ENCODE measurements at places on chromosomes 3 and 15.

- no peak for DNase-seq
Measured at GRCh38 chr3:127365163-127365798, 77.4 kb upstream of the PRR20G start.

DNA sequence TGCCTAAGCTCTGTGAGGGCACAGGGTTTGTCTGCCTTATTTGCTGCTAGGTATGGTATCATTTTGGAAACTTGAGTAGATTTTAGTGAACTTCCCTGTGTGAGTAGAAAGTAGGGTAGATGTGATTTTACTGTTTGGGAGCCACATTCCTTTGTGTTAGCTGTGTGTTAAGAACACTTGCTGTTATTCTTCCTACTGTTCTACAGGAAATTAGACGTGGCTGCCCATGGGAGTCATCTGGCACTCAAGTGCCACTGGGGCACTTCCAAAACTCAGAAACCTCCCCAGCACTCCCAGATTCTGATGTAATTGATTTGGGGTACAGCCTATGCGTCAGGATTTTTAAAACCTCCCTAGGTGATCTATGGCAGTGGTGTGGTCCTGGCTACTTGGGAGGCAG is 369.9 kb upstream of the C2CD4B start:
- no peak for DNase-seq

- no peak for DNase-seq
Measured at GRCh38 chr3:124019291-124019690, 27.4 kb upstream of the ROPN1 start.

GRCh38 chr3:135349254-135349948 is 554.3 kb downstream of the EPHB1 start:
- DNase-seq: no peak

DNA sequence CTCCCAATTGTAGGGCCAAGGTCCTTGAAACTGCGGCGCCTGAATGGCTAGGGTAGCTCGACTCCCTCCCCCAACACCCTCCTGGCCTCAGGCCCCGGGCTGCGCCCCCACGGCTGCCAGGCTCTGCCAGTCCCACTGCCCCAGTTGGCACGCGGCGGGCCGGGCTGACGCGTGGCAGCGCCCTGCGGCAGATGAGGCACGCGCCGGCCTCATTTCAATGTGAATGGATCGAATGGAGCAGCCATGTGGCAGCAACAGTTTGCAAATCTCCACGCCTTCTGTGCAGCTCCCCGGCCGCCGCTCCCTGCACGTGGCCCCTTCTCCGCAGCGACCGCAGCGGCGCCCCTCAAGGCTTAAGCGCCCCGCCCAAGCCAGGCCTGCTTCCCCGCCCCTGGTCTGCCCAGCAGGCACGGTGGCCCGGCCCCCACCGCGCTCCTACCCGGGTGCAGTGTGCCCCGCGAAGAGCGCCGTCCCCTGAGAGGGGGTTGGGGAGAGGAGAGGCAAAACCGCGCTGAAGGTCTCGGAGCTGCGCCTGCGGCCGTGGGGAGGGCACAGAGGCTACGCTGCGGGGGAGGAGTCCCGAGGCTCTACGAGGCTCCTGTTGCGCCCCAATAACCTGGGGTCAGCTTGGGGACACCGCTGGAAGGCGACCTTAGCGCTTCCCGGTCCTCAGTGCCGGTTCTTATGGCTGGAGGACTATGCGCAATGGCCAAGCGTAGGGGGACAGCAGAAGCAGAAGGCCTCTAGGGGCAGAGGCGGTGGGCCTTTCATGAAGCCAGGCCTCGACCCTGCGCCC is 3.1 kb upstream of the DLL4 start:
- no peak for DNase-seq

DNA sequence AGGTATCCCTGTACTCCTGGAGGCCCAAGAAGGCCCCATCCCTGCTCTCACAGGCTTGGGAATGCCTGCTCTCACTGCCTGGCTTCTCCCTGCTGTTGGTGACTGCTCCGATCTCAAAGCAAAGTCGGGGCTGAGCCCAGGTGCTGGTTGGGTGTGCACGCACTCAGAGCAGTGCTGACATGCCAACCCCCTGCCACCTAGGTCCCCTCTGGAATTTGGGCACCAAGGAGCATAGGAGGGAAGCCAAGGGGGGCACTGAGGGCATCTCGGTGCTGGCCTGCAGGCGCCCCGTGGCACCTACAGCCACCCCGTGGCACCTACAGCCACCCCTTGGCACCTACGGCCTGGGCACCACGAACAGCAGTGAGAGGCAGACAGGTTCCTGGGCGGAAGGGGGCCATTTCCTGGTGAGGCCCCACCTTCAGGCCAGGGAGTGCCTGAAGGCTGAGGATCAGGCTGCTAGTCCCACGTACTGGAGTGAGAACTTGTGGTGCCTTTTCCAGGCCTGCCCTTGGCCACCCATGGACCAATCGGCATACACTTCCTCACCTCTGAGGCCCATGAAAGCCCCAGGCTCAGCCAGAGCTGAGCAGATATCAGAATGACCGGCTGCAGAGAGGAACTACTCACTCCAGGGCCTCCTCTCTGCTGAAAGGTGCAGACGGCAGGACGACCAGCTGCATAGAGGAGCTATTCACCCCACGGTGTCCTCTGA is 15.6 kb upstream of the HTR3E start:
- DNase-seq: no peak

DNA sequence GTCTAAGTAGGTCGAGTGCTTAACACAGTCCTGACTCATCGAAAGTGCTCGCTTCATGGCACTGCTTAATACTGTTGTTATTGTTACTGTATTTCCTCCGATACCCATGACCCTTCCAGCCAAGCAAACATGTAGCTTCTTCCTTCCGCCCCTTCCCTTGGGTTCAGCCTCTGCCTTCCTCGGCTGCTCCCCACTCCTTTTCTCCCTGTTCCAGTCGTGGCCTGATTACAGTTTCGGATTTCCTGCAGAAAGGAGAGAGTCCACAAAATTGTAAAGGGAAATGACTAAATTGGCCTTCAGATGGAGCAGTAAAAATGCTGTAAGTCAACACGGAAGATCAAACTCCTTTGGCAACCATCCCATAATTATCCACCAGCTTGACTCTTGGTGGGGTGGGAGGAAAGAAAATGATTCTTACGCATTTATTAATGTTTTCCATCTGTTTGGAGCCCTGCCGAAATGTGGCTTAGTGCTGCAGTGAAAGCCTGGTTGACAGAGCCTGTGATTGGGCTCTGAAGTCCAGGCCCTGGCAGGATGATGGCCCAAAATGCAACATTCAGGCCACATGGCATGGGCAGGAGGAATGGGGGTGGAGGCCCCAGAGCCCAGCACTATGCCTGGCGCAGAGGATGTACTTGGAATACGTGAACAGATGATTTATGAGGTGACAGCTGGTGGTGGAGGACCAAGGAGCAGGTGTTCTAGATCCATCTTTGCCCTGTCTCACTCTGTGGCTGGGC is 37.6 kb downstream of the FAM3D start:
- DNase-seq: no peak

GRCh38 chr3:120094776-120095225 is 554 bp upstream of the GSK3B start:
- peak; percentile 100 for DNase-seq

GRCh38 chr3:94249491-94250079 is 186.7 kb downstream of the NSUN3 start:
- no peak for DNase-seq

DNA sequence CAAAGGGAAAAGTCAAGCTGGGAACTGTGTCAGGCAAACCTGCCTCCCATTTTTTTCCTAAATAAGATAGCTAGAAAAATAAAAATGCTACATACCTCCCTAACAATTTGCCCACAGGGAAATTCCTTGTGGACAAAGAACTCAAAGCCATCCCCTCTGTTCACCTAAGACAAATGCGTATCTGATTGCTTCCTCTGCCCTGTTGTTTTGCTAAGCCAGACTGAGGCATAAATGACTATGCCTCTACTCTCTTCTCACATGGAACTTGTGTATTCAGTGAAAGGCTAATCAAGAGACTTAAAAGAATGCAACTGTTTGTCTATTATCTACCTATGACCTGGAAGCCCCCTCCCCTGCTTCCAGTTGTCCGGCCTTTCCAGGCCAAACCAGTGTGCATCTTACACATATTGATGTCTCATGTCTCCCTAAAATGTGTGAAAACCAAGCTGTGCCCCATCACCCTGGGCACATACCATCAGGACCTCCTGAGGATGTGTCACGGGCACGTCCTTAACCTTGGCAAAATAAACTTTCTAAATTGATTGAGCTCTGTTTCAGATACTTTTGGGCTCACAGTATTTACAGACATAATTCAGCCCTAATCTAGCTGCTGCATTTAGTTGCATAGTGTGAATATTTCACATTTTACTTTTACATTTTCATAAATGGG is 15.8 kb downstream of the CHD2 start:
- no peak for DNase-seq

GRCh38 chr3:33167716-33168336 is 50.8 kb downstream of the SUSD5 start:
- DNase-seq: no peak

DNA sequence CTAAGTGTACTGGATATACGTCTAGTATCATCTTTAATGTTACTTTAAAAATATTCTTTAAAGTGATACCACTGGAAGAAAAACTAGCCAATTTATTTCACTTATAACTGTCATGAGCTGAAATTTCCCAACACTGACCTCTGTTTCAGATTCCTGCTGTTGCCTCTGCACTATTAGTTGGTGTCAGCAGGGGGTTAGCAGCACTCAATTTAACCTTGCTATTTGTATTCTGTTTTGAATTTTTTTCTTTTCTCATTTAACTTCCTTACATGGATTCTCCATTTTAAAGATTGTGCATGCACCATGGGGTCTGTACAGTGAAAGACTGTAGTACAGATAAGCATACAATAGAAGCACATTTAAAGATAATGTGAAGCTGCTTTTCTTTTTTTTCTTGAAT is 169.2 kb downstream of the UBE2E2 start:
- DNase-seq: no peak

Data from GF-D8 (cell line).